ENCODE measurements at places on chromosomes 13 and 19.

- no peak for DNase-seq
These were observed 18.3 kb downstream of the KCNN1 start for GRCh38 chr19:17985037-17985818.

GRCh38 chr13:33316890-33317289 is 31.3 kb upstream of the STARD13 start:
- DNase-seq = no peak

DNA sequence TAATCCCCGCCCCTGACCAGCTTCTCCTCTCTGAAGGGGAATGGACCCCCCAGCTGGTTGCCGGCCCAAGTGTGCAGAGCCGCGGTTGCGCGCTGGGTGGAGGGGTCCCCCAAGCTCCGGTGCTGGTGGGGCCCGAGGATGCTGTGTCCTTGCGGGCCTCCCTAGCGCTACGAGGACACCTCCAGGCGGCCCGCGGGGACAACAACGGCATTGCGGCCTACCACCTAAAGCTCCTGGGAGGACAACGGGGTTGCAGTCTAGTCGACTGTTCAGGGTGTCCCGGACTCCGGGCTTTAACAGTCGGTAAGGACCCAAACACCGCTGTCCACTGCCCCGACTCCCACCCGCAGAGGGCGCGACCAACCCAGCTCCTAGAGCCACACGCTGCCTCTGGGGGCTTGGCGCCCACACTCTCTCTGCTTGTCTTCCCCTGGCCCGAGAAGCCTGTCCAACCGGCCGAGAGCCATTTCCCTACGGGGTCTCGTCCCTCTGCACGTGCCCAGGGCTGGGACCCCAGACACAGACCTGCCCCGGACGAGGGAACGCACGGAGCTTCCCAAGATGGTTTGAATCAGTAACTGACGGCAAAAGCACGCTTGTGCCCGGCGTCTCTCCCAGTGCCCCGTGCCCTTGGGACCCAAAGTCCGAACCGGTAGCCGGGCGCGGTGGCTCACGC is 927 bp upstream of the SDHAF1 start:
- no peak for DNase-seq

- DNase-seq = no peak
These were observed 8.0 kb downstream of the RGCC start for GRCh38 chr13:41465241-41465847.

DNA sequence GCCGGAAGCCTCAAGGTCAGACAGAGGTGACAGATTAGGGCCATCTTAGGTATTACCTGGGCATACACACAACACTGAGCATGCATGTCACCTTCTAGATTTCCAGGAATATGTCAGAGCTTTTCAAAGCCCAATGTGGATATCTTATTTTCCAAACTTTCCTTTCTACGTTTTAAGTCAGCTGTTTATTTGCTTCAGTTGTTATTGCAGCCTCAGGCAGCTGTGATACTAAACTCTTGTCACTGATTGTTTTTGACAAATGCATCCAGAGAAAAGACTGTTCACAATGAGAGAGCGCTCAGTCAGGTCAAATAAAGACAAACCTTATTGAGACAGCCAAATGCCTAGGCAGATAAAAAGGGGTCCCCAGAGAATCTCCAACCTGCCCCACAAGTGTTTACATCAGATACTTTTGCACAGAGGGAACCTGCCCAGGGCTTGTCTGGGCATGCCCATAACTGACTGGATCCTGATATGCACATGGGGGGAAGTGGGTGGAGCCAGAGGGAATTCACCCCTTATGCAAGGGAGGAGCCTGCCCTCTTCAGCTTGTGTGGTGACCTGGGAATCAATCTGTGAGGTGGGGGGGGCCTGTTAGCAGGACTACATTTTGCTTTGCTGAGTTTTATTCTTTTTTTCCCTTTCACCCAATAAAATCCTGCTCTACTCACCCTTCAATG is 28.5 kb downstream of the MED4 start:
- no peak for DNase-seq

- no peak for DNase-seq
These were observed 1251.9 kb upstream of the SLC10A2 start for GRCh38 chr13:104318121-104318520.

DNA sequence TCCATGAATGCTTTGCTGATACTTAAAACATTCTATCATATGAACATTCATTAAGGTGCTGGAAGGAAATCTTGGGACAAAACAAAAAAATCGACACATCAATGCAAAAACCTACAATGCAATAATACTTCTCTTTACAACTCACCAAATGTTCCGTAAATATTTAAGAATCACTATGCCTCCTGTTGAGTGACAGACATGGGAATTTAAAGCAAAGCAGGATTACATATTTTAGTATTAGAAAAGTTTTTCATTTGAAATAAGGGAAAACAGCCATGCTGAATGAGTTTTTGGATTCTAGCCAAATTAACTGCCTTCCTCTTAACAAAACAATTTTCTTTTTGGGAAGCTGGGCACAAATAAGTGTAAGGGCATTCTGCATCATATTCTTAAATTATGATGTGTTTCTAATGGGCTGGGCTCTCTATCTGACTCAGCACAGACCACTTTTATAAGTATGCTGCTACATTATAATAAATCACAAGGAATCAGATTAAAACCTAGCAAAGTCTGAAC is 93.7 kb downstream of the RBM26 start:
- DNase-seq = no peak

DNA sequence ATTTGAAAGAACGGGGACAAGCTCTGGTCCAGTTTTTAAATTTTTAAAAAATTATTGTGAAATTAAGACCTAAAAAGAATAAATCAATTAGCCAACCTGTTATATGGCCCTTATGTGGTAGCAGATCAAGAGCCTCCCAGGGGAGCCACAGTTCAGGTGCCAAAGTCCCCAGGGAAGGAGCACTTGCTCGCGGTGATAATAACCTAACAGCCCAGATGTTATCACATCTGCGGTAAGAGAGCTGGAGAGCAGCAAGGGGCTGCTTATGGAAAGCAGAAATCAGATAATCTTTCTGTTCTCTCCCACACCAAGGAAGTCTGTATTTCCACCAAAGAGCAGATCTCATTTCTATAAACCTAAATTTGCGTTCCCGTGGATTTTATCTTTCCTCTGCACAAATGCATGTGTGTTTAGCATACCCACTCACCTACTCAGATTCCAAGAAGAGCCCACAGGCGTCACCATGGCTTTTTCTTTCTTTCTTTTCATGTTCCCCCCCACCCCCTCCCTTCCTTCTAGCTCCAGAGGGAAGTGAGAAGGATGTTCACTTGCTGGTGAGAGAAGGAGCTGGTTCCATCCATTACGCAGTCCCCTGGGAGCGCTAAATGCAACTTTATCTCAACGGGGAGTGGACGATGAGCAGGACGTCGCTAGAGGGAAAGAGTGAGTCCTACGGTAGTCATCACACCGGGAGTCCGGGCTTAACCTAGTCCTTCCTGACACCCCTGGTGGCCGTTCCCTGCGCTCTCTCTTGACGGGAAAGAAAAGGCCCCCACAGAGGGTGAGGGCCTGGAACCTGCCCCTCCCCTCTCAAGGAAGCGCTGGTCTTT is 1.6 kb upstream of the POU4F1 start:
- no peak for DNase-seq

DNA sequence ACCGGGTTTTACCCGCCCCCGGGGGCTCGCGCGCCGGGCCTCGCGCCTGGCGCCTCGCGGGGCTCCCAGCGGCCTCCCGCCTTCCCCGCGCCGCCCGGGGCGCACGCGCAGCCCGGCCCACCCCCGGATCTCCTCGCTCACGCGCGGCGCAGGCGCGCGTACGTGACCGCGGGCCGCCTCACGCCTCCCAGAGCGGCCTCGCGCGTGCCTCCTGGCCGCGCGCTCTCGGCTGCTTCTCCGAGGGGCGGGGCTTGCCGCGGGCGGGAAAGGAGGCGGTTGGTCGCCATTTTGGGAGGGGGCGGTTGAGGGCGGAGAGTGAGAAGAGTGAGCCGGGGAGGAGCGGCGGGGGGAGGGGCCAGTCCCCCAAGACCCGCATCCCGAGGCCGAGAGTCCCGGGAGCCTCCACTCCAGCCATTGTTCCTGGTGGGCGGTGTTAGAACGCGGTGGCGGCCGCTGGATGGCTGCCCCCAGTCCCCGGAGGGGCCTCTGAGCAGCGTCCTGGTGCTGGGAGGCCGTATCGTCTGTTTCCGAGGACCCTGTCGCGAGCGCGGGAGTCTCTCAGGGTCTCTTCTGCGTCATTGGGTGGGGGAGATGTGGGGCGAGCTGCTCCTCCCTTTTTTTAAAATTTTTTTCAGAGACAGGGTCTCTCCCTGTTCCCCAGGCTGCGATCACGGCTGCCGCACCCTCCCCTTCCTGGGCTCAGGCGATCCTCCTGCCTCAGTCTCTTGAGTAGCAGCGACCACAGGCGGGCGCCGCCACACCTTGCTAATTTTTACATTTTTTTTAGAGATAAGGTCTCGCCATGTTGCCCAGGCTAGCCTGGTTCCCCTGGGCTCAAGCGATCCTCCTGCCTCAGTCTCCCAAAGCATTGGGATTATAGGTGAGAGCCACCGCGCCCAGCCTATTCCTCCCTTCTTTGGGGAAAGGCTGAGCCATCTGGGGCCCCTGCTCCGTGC is at the start of gene ZNF541:
TSS of gene ZNF541 (minus strand) at position 78 of the 956 bp plus-strand sequence. CDS start 17,292 bp downstream, outside the sequence.
- no peak for DNase-seq

Data from NCI-H1417 treated with DMSO at 0.1 percent for 48 hours (cell line).